ENCODE measurements at places on chromosomes 5 and 9.

GRCh38 chr9:93492327-93492726 is 38.9 kb upstream of the FAM120AOS start:
- H3K4me3 ChIP-seq: no peak overlapping the region
- peaks cover 35% of the 10 kb centered on the region for H3K36me3 ChIP-seq
- H3K27ac ChIP-seq: no peak overlapping the region
- H3K4me1 ChIP-seq: peaks cover 6% of the 10 kb centered on the region
- H3K27me3 ChIP-seq: no peaks in the 10 kb centered on the region

- H3K4me1 ChIP-seq: no peaks in the 10 kb centered on the region
- peaks cover 27% of the 10 kb centered on the region for H3K36me3 ChIP-seq
- H3K4me3 ChIP-seq: no peak overlapping the region
- H3K27me3 ChIP-seq: no peaks in the 10 kb centered on the region
These were observed 5.4 kb downstream of the KCNV2 start for GRCh38 chr9:2722715-2723114.

DNA sequence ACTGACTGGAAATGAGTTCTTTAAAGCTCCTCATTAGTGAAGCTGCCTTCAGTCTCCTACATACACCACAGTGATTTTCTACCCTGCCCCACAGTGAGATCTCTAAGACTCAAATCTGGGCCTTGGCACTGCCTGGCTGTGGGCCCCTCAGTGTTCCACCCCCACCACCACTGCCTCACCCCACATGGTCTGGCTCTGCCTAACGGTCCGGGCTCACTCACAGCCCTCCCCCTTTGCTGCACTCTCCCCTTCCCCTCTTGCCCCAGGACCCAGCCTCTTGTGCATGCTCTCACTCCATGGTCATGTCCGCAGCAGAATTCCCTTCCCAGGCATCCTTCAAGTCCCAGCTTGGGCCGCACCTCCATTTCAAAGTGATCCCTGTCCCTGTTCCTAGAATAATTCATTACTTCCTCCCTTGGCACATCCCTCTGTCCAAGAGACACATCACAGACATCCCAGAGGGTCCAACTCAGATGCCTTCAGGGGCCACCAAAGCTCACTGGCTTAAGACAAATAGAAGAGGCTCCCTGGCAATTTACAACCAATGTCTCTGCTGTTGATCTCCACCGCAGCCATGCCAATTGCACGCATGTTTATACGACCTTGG is 56.7 kb downstream of the HRH2 start:
- peaks cover 17% of the 10 kb centered on the region for H3K36me3 ChIP-seq
- H3K4me1 ChIP-seq: peaks cover 5% of the 10 kb centered on the region
- no peak for DNase-seq
- no peak overlapping the region for H3K4me3 ChIP-seq

DNA sequence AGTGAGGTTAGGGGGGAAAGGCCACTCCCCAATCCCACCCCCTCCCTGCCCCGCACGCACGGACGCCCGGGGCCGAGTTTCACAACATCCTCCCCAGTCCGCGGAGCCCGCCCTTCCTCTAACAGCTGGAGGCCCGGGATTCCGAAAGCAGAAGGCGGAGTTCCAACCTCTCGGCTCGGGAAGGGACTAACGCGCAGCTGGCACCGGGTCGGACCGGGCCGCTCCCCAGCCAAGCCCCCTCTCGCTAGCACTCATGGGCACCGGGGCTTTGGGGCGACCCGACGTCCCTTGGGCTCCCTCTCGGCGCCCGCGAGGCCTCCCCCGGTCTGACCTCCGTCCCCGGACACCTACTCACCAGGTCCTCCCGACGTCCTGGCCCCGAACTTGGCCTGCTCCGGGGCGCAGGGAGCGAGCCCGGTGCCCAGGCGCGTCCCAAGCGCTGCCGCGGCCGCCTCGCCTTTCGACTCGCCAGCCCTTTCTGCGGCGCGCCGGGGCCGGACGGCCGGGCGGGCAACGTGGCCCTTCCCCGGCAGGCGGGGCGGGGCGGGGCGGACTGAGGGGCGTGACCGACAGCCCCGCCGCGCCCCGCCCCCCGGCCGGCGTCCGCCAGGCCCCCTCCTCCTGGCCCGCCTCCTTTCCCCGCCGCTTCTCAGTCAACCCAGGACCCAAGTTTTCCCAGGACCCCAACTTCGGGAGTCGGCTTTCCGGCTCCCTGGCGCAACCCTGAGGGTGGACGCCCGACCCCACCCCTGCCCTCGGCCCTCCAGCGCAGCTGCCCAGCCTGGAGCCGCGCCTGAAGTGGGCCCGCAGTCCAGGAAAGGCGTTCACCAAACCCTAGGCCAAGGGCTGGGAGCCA is at the start of gene MGAT1:
Gene MGAT1, minus strand, starts transcription at position 482 of the 856 bp plus-strand sequence. CDS start 9,835 bp downstream, outside the sequence.
- peak within 1 kb of the TSS; percentile 98 for H3K27ac ChIP-seq
- peaks cover 47% of the 10 kb centered on the region for H3K36me3 ChIP-seq
- H3K27me3 ChIP-seq: no peaks in the 10 kb centered on the region
- H3K4me1 ChIP-seq: peaks cover 87% of the 10 kb centered on the region

GRCh38 chr9:104746798-104747197 is 685 bp upstream of the NIPSNAP3A start:
- no peaks in the 10 kb centered on the region for H3K27me3 ChIP-seq
- H3K27ac ChIP-seq: peak overlapping the region; percentile 94
- no peaks in the 10 kb centered on the region for H3K36me3 ChIP-seq
- no peak for DNase-seq
- peak overlapping the region; percentile 91 for H3K4me3 ChIP-seq
